ENCODE measurements at places on chromosomes 4 and X. TPM values are rescaled to one million over a fixed set of nuclear protein-coding genes. Genes with fewer than 3 reads are reported as not detected.

GRCh38 chr4:159003420-159004253 is 99.2 kb upstream of the RAPGEF2 start:
- DNase-seq, result no peak

Gene GYG2
- 2.7 TPM for total RNA-seq

Gene CSAG2
- not detected for total RNA-seq

DNA sequence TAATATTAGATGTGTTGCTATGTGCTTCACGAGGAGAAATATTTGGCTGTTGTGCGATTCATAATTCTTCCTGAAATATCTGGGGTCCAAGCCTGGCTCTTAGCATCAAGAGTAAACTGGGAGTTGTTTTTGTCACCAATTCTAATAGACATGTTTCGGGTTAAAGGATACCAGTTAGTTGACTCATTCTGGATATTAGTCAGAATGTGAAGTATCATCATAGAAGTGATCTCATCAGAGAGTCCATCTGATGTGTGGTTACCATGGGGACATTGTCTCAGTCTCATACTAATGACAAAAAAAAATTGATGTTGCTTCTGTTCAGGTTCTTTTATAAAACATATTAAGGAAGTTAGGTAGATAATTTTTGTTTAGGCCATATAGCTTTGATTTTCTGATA is 57.2 kb upstream of the MTMR1 start:
- no peak for DNase-seq

Gene CYBB
- total RNA-seq, result 31.4 TPM

- no peak for DNase-seq
Measured at GRCh38 chr4:180960743-180961401, 1282.3 kb upstream of the TENM3 start.
